ENCODE measurements at places on chromosomes 7 and 10.

DNA sequence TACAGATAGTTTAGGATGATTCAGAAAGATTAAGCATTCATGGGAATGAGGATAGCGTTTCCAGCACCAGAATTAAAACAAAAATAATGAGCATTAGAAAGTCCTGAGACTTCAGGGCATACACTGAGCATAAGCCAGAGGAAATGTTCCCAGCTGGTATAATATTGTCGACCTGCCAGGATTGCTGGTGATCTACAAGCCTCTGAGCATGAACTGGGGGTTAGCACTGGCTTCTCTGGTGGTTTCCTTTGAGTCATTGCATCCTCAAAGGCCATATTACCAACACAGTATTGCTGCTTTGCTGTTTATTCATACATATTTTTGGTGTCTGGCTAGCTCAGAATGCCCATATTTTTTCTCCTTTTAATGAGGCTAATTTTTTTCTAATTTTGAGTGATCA lies 10.7 kb upstream of the ATRNL1 start:
- no peak for DNase-seq

DNA sequence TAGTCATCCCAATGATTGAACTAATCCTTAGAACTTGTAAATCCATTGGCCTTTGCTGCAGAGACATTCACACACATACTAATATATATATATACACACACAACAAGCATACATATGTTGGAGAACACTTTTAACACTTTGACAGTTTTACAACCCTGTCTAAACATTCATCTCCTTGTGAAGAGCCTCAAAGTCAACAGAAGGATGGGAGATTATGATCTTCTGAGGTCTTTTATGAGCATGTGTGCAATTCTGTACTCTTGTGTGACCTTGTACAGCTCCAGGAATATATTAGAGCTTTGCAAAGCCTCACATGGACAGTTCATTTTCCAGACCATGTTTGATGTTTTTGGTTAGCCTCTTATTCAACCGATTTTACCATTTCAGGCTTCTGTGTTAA lies 589.0 kb downstream of the NXPH1 start:
- no peak for DNase-seq

- DNase-seq, result no peak
These were observed 21.8 kb downstream of the RPA3 start for GRCh38 chr7:7696458-7697119.

GRCh38 chr7:92071032-92071431 lies 63.2 kb downstream of the CYP51A1 start:
- DNase-seq, result no peak

DNA sequence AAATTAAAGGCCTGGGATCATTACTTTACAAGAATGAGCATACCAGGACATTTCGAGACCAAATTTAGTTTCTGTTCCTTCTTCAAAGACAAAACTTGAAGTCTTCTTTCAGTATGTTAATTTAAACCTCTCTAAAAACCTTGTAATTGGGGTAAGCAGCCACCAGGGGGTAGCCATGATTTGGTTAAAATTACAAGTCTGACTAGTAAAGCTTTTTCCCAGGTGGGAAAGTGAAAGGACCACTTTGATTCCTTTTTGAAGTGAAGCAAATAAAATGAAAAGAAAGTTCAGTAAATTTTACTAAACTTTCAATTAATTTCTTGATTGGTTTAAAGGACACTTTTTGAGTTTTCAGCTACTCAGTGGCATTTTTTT lies 294.3 kb downstream of the BBS9 start:
- peak; percentile 66 for DNase-seq

DNA sequence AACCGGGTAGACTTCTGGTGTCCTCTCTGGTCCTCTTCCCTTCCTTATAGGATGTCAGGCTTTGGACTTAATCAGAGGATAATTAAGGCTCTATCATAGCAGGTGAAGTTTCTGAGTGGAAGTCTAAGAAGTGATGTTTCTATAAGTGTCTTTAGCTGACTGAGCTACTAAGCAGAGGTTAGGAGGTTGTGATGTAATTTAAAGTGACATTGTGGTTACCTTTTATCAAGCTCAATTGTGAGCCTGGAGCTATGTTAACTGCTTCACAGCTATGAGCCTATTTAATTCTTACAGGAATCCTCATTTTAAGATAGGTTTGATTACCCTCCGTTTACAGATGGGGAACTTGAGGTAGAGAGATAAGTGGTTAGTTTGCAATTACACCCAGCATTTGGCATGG lies 365.1 kb downstream of the AUTS2 start:
- peak; percentile 7 for DNase-seq

- no peak for DNase-seq
These were observed 418.1 kb downstream of the GFRA1 start for GRCh38 chr10:115854740-115855435.

DNA sequence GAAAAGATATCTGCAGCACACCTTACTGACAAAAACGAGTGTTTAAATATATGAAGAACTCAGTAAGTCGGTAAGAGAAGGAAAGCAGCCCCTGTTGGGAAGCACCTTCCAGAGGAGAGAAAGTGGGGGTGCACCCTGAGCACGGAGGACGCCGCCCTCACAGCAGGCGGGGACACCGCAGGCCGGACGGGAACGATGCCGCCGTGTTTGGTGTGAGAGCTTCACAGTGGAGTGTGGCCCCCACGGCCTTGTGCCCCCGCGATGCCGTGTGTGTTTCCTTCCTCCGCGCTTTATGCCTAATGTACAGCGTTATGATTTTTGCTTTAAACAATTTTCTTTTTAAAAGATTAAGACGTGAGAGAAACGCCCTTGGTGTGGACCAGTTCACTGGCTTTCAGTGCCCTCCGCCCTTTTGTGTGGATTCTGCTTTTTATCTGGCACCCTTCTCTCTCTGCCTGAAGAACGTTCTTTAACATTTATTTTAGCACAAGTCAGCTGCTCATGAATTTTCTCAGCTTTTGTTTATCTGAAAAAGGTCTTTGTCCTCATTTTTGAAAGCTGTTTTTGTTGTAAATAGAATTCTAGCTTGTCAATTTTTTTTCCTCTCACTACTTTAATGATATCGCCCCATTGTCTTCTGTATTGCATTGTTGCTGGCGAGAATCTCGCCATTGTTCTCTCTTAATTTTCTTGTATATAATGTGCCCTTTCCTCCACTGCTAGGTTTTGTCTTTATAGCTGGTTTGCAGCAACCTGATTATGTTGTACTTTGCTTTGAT lies 110.7 kb downstream of the INPP5A start:
- no peak for DNase-seq

DNA sequence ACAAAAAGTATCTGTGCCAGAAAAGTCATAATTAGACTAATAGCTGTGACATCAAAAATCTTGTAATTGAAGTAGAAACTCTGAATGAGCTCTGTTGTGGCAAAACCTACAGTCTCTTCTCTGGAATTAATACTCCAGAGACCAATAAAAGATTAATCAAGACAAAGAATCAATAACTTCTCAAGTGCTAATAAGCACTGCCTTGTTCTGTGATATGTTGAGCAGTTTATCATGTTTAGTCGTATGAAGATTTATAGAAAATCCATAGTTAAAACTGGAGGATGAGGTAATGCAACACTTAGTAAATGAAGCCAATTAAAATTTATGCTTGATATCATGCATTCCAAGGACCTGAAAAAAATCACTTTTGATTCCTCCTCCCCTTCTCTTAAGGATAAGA lies 72.3 kb upstream of the RNF32 start:
- no peak for DNase-seq

DNA sequence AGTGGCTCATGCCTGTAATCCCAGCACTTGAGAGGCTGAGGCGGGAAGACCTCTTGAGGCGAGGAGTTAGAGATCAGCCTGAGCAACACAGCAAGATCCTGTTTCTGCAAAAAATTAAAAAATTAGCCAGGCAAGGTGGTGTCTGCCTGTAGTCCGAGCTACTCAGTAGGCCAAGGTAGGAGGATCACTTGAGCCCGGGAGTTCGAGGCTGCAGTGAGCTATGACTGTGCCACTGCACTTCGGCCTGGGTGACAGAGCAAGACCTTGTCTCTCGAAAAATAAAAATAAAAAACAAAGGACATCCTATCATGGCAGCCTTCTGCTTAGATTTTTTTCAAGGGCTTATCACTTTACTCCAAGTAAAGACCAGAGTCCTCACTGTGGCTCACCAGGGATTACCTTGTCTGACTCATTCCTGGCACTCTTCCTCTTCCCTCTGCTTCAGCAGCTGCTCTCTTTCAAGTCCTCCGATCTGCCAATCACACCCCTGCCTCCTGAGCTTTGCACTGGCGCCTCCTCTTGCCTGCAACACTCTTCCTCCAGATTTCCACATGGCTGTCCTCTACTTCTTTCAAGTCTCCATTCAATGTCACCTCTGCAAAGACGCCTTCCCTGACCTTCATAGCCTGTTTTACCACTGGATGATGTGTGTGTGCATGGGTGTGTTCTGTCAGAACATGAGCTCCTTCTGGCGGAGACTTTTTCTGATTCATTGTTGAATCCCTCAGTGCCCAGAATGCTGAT lies 7.7 kb downstream of the PRTFDC1 start:
- DNase-seq, result no peak

GRCh38 chr7:33212144-33212543 lies 82.8 kb downstream of the BBS9 start:
- DNase-seq, result no peak

DNA sequence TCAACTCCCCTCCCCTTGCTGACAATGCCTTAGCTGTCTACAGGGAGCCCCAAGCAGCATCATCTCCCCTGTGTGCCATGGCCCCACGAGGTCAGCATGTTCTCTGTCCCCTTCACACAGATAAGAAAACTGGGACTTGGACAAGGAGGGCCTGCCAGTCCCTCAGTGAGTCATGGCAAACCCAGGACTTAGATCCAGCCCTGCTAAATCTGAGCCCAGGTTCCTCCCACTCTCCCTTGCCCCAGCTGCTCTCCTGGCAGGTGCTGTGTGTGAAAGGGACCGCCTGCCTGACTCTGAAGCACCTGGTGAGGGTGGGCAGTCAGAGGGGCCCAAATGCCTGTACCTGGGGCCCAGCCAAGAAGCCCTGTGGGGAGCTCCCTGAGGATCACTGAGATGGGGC lies 7.4 kb downstream of the CRHR2 start:
- DNase-seq, result no peak

GRCh38 chr10:75469006-75469616 lies 37.7 kb downstream of the LRMDA start:
- no peak for DNase-seq

- no peak for DNase-seq
These were observed 37.6 kb downstream of the EEPD1 start for GRCh38 chr7:36190447-36191291.

- DNase-seq, result no peak
These were observed 26.1 kb downstream of the ABCB1 start for GRCh38 chr7:87574630-87575029.

DNA sequence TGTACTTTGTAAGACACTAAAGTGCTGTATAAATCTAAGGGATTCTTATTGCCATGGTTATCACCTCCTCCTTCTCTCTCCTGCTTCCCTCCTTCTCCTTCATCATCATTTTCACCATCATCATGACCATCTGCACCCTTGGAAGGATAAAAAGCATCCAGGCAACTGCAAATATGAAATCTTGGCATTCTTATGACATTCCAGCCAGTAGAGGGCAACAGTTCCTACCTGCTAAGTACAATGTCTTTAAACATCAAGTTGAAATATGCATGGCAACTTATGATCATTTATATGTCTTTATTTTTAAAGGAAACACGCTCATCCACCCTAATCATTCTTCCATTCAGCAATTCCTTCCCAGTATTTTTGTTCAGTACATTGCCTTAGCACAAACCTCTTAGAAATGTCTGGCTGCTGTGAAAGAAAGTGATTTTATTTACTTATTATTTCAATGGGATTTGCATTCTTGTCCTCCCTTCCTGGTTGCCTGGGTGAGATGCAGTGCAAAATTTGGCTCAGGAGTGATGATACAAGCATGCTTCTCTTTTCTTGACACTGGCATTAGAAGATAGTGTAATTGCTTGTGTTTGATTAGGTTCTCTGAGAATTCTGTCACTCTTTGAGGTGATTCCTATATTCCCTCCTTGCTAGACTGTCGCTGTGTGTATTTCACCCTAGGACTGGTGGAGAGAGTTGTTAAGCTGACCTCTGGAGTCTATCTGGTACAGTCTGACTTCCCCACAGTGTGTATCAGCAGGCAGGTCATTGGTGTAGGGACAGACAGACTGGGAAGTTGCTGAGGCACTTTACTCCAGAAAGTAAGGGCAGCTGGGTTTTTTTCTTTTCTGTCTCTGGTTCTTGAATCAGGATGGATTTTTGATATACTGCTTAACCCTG lies 188.5 kb upstream of the BMPER start:
- peak; percentile 63 for DNase-seq

All from MM.1S (cell line).